ENCODE measurements at places on chromosomes 1 and 21.

GRCh38 chr1:164718821-164719220, 159.8 kb downstream of the PBX1 start:
- no peak for DNase-seq

DNA sequence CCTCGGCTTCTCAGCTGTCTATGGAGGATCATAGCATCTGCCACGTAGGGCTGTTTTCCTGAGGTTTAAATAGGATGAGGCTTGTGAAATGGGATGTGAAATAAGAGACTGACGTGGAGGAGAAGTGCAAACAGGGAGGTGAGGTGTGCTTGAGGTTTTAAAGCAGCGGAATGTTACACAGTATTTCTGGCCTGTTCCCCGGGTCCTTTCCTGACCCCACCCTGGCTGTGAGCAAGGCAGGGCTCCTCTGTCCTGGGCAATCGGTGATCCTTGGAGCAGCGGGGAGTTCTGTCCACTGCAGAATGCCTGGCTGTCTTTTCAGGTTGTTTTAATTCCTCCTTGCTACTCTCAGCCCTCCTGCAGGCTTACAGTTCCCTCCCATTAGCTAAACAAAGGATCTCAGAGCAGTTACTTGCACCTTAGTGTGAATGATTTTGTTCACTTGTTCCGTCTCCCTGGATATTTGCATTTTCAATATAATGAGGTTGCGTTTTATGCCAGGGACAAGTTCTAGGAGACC, 38.6 kb downstream of the LHX4 start:
- DNase-seq: no peak

DNA sequence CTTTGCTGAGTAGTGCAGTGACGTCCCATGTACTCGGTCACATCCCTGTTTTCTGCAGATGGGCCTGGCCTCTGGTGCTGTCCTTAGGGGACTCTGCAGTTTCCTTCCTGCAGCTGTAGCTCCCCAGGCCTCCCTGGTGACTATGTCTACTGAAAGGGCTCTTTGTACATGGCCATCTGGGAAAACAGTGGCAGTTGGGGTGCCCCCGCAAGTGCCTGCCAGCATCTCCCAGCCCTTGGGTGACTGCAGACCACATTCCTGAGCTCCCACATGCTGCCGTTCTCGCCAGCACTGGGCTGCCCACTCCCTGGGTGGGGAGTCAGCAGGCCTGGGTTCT, 37.5 kb upstream of the KCNA10 start:
- DNase-seq: no peak

DNA sequence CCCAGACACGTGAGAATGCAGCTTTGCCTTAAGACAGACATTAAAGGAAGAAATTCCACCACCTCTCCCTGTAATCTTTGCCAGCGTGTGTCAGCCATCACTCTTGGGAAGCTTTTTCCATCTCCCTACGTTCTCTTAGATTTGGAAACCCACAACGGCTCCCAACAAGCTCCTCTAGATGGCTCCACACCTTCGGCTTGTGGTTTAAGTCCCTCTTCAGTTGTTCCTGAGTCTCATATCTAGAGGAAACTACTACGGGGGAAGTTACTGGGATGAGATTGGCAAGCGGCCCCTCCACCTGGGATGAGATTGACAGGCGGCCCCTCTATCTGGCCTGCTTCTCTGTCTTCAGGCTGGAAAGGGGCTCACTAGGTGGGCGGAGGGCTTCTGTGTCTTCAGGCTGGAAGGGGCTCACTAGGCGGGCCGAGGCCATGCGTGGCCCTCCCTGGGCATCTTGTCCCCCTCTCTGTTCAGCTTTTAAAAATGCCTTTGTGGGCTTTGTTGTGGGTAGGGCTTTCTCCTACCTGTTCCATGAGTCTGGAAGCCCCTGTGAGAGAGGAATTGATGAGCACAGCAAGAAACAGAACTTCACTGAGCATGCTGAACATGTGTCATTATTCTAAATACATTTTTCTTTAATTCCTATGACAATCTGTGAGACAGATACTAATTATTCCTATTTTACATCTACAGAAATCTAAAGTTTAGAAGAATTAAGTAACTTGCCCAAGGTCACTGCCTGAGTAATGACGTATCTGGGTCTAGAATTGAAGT, 670.5 kb downstream of the KIF26B start:
- no peak for DNase-seq

GRCh38 chr1:10637834-10638558, 158.4 kb downstream of the CASZ1 start:
- peak; percentile 30 for DNase-seq

DNA sequence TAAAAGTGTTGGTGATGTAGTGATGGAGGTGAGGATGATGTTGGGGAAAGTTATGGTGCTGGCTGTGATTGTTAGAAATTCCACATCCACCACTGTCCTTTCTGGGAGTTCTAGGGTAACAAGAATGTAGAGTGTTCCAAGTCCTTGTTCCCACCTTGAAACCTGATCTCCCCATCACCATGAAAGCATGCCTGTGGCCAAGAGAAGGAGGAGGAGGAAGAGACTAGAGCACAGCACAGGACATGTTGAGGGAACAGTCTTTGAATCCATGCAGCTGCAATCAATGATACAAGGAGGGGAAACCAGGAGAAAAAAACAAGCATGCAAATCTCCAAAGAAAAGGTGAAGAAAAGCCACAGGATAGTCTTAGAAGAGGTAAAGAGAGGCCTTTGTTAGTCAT, 45.9 kb upstream of the ARTN start:
- DNase-seq: no peak

DNA sequence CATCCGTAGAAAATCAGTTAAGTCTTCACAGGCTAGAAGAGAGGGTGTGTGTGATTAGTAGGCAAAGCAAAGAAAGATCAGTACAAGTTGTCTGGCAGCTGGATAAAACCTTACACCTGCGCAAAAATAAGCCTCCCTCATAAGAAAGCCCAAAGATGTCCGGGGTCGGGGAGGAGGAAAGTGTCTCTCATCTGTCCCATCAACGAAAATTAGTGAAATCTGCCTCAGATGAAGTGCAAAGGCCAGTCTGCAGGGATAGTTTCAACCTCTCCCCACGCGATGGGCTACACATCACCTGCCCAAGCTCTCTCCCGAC, 333.9 kb downstream of the SRGAP2C start:
- DNase-seq: no peak

GRCh38 chr1:3641046-3641760, 8.7 kb downstream of the WRAP73 start:
- DNase-seq: no peak

- no peak for DNase-seq
Observed at GRCh38 chr1:98086796-98087441, 166.1 kb upstream of the DPYD start.

- DNase-seq: no peak
Observed at GRCh38 chr1:226845624-226846023, 24.8 kb upstream of the PSEN2 start.

DNA sequence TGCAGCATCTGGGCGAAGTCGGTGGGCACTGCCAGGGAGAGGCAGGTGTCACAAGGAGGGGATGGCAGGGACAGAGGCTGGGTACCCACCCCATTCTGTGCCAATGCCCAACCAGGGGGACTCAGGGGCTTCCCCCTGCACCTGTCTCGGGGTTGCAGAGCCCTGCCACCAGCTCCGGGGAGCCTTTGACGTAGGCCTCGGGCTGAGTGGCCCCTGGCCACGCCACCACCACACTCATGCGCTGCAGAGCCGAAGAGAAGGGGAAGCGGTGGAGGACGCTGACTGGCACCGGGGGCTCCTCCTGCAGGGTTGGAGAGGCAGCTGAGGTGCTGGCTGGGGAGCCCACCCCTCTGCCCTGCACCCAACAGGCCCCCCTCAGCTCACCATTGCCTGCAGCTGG, 11.7 kb upstream of the MFAP2 start:
- no peak for DNase-seq

- no peak for DNase-seq
Observed at GRCh38 chr1:6503884-6504602, 12.6 kb upstream of the PLEKHG5 start.

- DNase-seq: peak; percentile 45
Observed at GRCh38 chr1:40318970-40319621, 2.0 kb upstream of the COL9A2 start.

DNA sequence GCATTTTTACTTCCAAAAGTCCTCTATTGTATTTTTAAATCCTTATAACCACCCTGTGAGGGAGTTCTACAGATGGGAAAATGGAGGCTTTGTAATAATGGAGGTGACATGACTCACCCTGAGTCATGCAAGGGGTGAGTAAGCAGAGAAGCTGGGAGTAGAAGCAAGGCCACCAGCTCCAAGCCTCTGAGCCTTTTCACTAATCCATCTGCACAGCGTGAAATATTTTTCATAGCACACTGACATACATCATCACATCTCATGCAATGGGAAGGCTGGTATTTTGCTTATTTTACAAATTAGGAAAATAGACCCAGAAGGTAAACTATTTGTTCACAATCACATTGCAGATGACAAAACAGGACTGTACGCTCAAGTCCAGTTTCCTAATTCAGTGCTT, 96.9 kb downstream of the KCNH1 start:
- DNase-seq: no peak

GRCh38 chr1:19731311-19731821, 66.7 kb downstream of the HTR6 start:
- no peak for DNase-seq

GRCh38 chr21:41247561-41248545, 68.7 kb upstream of the FAM3B start:
- peak; percentile 34 for DNase-seq

DNA sequence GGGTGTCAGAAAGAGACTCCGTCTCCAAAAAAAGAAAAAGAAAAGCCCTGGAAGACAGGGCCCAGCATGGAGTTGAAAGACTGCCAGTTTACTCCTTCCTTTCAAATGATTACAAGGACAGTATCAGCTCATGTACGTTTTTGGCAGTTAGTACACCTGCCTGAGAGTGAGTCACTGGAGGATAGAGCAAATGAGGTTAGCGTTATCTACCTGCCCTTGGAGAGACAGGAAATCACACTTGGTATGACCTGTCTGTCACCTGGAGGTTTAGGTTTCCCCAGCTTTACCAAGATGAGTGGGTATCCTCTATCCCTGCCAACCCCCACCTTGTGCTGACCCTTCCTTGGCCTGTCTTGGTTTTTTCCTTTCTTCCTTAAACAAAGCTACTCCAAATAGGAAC, 96.8 kb upstream of the BMP8A start:
- no peak for DNase-seq

DNA sequence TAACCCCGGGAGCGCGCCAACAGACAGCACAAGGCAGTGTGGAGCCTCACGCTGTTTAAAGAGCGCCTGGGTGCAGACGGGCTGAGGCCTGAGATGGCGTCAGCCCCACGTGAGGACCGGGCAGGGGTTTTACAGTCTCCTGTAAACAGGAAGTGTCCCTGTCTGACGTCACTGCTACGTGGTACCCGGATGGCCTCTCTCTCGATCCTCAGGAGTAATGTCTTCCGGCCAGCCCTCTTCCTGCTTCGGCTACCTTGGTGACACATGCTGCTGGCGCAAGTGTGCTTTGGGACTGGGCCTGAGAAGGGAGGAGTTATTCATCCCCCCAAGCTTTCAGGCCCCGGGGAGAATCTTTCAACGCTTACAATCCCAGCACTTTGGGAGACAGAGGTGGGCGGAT, 41.2 kb downstream of the CNST start:
- no peak for DNase-seq

DNA sequence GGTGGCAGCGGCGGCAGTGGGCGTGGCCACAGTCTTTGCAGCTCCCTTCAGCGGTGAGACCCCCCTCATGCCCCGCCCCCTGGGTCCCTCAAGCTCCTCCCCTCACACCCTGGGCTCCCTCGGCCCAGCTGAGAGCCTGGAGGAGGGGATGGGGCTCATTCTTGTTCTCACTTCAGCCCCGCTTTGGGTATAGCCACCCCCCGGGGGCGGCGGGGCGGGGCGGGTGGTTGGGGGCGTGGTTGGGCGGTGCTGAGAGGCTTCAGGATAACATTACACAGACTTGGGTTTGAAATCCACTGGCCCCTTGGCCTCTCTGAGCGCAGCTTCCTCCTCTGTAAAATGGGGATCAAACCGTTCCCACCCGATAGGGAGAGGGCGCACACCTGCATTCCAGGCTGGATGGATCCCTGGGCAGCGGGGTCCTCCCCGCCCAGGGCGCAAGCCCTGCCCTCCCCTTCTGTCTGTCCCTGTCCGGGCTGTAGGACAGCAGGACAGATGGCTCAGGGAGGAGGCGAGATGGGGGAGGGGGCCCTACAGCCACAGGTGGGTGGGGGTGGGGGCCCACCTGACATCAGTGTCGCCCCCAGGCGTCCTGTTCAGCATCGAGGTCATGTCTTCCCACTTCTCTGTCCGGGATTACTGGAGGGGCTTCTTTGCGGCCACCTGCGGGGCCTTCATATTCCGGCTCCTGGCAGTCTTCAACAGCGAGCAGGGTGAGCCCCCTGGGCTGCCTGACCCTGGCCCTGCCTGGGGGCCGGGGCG, 5.1 kb downstream of the CLCNKA start:
- peak; percentile 54 for DNase-seq

DNA sequence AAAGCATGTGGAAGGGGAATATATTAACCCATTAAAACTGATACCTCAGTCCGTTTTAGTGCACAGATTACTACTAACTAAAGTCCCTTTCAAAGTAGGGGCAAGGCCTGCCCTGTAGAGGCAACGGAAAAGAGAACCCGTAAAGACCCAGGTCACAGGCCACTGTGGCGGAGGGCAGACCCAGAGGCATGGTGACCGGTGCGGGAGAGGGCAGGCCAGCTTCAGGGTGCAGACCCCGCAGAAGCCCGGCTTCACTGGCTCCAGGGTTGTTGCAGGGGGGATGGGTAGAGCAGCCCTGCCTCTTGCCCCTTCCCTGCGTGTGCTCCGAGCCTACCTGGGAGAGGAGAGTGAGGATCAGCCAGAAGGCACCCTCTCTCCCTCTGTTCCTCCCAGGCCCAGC, 17.7 kb downstream of the CNTN2 start:
- DNase-seq: no peak

DNA sequence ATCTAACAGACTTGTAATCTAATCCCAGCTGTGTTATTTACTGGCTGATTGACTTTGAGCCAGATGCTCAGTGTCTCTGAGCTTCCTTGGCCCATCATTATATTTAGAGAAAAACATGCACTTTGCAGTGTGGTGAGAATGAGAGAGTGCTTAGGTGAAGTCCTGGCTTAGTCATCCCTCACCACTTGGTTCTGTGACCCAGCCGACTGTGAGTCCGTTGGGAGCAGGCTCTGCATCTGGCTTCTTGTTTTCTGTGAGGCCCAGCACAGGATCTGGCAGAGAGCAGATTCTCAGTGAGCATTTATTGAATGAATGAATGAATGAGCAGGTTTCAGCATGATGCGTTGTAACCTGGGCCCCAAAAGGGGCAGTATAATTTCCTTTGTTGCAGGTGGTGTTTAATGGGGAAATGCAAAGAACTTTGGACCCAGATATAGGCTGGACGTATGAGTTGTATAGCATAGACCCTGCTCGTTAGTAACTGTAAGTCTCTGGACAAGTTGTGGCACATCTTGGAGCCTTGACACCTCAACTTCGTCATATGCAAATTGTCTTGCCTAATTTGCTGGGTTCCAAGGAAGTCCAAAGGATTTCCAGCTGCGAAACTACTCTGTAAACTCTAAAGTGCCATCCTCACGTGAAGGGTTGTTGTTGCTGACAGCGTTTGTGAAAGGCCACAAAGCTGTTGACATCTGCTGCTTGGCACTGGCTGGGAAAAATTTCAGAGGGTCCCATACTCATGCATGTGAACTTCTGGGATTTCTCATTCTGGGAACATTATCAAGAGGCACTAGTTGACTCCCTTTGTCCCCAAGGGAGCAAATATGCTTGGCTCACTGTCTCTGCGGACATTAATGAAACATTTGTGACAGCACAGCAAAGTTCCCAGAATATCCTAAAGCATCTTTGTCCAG, 138.8 kb upstream of the USP24 start:
- DNase-seq: no peak

All from common myeloid progenitor, CD34-positive (primary cell).